ENCODE measurements at places on chromosomes 3 and 15. TPM values are rescaled to one million over a fixed set of nuclear protein-coding genes. Genes with fewer than 3 reads are reported as not detected.

- no peak for DNase-seq
These were observed 167.5 kb upstream of the HES1 start for GRCh38 chr3:193968380-193968974.

DNA sequence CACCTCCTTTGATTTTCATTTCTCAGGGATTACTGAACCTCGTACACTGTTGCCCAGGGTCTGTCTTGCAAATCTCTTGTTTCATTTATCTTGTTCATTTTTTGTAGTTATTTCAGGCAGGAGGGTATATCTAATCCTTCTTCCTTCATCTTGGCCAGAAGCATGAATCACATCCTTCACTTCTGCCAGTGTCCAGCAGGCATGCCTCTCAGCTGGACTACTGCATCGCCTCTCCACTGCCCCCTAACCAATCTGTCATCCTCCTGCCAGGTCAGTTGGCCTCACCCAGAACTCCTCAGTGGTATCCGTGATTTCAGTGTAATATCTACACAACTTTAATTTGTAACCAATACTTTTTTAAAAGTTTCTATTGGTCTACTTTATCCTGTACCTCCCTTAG, 297.9 kb downstream of the GABRG3 start:
- no peak for DNase-seq

DNA sequence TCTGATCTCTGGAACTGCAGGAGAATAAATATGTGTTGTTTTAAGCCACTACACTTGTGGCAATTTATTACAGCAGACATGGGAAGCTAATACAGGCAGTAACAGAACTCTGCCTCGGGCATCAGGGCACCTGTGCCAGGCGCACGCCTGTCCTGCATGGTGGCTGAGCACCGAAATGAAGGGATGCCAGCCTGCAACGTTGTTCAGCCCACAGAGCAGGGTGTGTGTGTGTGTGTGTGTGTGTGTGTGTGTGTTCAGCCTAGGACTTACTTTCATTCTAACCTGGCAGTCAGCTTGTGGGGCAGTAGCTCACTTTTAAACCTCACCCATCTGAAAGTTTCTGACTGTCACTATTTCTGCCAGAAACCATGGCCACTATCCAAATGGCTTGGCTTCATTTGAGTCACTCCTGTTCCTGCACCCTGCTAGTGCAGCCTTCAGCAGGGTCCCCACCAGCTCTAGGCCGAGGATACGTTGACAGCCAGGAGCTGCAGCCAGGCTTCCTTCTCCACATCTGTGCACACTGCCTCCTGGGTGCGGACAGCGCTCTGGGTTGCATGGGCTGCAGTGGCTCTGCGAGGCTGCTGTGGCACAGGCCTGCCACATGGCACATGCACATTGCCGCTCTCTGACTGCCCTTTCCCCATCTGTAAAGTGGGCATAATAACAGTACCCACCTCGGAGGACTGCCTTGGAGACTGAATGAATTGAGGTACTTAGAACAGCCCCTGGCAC, 4.5 kb downstream of the UROC1 start:
- DNase-seq: no peak

GRCh38 chr3:128226795-128227395, 73.6 kb downstream of the EEFSEC start:
- DNase-seq: peak; percentile 69

DNA sequence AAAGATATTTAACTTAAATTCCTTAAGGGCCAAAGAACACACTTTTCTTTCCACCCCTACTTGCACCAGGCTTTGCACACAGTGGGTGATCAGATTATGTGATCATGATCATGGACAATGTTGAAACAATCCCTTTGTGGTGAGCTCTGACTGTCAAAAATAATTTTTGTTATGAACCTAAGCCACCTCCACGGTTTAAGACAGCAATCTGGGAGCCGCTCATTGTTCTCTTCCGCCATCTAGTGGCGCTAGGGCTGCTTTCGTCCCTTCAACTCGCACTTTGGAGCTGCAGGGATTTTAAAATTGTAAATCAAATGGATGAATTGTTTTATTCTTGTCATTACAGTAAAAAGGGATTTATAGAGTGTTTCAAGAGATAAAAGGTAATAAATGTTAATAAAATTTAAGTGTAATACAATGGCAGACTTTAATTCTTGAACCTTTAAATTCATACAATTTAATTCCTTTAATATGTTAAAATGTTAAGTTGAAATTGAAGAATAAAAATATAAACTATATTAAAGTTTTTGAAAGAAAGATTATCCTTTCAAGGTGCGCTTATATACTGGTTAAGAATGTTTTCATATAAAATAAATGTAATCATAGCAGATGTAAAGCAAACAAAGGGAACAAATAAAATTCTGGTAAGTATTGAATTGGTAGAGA, 45.3 kb upstream of the ARL6 start:
- peak; percentile 79 for DNase-seq

GRCh38 chr3:56593455-56594158, 36.6 kb downstream of the CCDC66 start:
- DNase-seq: no peak

GRCh38 chr3:150107429-150108175, 136.9 kb upstream of the PFN2 start:
- peak; percentile 47 for DNase-seq

- DNase-seq: no peak
These were observed 16.0 kb upstream of the LRRN1 start for GRCh38 chr3:3783210-3783609.

DNA sequence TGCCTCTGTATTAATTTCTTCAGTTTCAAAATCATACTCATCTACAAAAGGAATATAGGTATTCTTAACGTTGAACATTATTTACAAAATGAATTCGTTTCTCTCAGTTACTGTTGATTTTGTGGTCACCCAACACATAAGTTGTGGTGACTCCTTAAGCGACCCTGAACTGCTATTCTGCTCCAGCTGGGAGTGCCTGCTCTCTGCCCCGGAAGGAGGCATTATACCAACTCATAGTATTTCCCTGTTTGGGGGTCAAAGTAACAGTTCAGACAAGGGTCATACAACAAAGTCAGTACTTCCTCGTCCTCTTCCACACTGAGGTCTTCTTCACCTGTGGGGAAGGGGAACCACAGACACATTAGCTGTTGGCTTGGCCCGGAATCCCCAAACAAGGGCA, 75.7 kb upstream of the FAM3D start:
- no peak for DNase-seq

- no peak for DNase-seq
These were observed 533.2 kb upstream of the GBE1 start for GRCh38 chr3:82294609-82295008.

GRCh38 chr3:106176734-106177133, 307.9 kb upstream of the CBLB start:
- no peak for DNase-seq

- DNase-seq: no peak
These were observed 430.7 kb upstream of the CFAP20DC start for GRCh38 chr3:59480486-59480995.

DNA sequence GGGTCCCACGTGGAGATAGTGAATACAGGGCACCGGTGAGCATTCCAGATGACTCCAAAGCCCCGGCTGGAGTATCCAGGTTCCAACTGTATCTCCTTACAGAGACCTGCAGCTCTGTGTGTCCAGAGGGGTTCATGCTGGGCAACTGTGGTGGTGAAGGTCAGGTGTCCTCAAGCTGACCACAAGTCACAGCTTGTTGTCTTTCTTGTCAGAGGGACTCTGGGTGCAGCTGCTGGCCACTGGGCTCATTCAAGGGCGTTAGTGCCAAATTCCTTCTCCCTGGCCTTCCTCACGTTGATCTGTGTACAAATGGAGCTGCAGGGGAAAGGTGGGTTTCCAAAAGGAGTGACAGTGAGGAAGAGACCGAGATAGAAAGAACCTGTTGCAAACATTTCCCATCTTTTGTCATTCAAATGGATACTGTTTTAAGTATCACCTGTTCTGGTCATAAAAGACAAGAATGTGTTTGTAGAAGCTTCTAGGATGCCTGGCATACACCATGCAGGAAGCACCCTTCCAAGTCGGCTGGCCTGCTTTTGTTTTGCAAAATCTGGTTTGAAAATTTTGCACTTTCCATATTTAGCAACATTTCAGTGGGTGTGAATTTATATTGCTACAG, 52.5 kb downstream of the CEMIP start:
- DNase-seq: no peak

- peak; percentile 46 for DNase-seq
These were observed 51.8 kb downstream of the RGMA start for GRCh38 chr15:93036951-93037819.

- DNase-seq: peak; percentile 76
These were observed 9.7 kb downstream of the ITIH4 start for GRCh38 chr3:52820736-52821135.

DNA sequence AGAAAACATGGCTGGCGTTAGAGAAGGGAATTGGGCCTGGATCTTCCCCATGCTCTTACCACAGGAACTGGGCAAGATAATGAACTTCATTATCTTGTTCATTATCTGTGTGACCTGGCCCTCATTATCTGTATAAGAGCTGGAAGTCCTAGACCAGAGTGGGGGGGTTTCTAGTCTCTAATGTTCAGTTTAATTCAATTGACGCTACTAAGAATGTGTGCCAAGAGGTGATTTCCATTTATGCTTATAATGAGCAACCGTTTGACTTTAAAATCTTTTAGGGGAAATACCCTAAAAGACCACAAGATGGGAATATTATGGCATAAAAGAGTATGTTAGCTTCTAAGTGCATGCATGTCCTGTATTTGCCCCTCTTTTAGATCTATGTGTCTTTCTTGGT, 59.1 kb upstream of the CSTA start:
- no peak for DNase-seq

GRCh38 chr3:39221141-39221530, 28.7 kb upstream of the XIRP1 start:
- DNase-seq: no peak

DNA sequence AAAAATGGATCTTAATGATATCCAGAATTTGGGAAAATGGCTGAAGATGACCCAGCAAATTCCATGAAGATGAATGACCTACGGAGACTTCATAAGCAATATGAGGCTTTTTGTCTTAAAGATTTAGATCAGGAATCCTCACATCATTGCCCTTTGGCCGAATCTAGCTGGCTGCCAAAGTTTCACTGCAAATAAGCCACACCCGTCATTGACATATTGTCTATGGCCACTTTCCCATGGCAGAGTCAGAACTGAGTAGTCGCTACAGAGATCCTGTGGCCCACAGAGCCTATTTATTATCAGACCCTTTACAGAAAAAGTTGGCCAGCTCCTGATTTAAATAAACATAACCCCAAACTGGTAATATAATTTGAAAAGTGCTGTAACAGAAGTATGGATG, 307.4 kb upstream of the RARB start:
- no peak for DNase-seq

DNA sequence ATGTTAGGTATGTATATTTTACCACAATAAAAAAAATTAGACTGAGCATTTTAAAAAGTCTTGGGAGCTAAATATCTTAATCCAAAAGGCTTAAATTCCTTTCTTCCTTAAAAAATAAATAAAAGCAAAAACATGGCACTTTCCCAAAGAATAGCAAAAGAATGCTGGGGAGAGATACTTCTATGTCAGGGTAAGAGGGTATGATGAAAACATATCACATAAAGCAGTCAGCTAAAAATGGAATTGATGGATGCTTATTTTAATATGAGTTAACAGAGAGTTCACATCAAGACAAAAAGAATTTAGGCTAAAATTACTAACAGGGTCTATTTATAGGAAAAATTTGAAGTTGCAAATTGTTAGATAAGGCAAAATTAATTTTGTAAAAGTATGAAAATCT, 141.0 kb downstream of the MYLK start:
- DNase-seq: no peak

- peak; percentile 78 for DNase-seq
These were observed 26.3 kb upstream of the MTHFS start for GRCh38 chr15:79923079-79923514.

- peak; percentile 30 for DNase-seq
These were observed 131.2 kb downstream of the MAGI1 start for GRCh38 chr3:65907232-65908130.

DNA sequence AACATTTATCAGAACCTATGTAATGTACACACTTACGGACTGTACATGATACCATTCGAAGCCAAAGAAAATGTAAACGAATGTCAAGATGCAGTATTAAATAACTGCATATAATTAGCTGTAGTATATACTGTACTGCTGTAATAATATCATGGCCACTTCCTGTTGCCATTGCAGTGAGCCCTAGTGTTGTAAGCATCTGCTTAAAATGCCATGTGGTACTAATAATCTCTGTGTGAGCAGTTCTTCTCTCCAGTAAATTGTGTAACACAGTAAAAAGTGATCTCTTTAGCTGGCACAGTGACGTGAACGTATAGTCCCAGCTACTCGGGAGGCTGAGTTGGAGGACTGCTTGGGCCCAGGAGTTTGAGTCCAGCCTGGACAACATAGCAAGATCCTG, 8.6 kb downstream of the SPG11 start:
- no peak for DNase-seq

DNA sequence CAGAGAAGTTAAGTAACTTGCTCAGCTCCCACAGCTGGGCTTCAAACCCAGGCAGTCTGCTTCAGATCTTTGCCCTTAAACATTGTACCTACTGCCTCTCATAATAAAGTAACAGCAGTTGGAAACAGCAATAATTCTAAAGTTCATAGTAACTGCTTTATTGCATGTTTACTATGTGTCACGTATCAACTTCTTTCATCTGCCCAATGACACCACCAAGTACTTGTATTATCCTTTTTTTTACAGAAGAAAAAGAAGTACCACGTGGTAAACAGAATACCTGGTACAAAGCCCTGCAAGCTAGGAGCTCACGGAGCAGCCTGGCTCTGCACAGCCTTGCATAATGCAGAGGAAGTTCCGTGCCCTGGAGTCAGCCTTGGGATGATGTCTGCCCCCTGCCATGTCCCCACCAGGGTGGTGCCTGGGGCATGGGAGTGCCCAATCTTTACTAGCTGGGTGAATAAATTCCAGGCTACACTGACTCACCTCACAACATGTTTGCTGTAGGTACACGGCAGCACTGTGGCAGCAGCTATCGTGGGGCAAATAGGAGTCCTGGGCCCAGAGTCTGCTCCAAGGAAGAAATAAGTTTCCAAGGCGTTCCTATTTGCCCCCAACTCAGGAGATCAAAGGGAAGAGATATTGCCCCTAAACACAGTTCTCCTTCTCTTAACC, 77.2 kb downstream of the LDHAL6B start:
- DNase-seq: no peak

The CFAP44 gene
- total RNA-seq: 3.1 TPM

The SKOR1 gene
- 0.09 TPM for total RNA-seq

The AQP9 gene
- not detected for total RNA-seq

The ZPLD1 gene
- 0.31 TPM for total RNA-seq

The C3orf22 gene
- not detected for total RNA-seq

The CRYGS gene
- total RNA-seq: 1.1 TPM

The LNP1 gene
- 17.9 TPM for total RNA-seq

The OSTN gene
- total RNA-seq: 1.2 TPM

The GOLGA8T gene
- total RNA-seq: not detected

The TRANK1 gene
- 10.5 TPM for total RNA-seq

The CD200R1 gene
- total RNA-seq: not detected

The LPP gene
- 27.4 TPM for total RNA-seq

The C2CD4B gene
- total RNA-seq: not detected

The MORC1 gene
- not detected for total RNA-seq
